ENCODE measurements at places on chromosomes 4 and X.

GRCh38 chr4:119070301-119070700, 65.3 kb upstream of the MYOZ2 start:
- no peak for DNase-seq

GRCh38 chr4:177064729-177065394, 244.8 kb upstream of the NEIL3 start:
- no peak for DNase-seq

- no peak for DNase-seq
Measured at GRCh38 chr4:142386856-142387255, 459.2 kb downstream of the INPP4B start.

DNA sequence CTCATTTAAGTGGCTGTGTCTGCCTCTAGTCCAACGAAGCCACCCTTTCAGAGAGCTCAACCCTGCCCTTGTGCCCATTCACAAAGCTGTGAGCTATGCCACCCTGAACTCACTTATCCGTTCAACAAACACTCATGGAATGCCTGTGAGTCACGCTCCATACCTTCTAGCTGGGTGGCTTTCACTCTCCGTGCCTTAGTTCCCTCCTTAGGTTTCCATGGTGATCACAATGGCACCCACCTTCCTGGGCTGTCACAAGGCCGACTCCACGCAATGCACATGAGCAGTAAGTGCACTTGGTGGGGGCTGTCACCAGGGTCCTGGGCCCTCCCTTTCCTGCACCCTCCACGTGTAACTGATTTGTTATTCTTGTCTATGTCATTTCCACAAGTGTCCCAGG, 37.2 kb upstream of the PPP2R2C start:
- DNase-seq = no peak

- DNase-seq = no peak
Measured at GRCh38 chr4:118729287-118730286, 44.4 kb downstream of the METTL14 start.

DNA sequence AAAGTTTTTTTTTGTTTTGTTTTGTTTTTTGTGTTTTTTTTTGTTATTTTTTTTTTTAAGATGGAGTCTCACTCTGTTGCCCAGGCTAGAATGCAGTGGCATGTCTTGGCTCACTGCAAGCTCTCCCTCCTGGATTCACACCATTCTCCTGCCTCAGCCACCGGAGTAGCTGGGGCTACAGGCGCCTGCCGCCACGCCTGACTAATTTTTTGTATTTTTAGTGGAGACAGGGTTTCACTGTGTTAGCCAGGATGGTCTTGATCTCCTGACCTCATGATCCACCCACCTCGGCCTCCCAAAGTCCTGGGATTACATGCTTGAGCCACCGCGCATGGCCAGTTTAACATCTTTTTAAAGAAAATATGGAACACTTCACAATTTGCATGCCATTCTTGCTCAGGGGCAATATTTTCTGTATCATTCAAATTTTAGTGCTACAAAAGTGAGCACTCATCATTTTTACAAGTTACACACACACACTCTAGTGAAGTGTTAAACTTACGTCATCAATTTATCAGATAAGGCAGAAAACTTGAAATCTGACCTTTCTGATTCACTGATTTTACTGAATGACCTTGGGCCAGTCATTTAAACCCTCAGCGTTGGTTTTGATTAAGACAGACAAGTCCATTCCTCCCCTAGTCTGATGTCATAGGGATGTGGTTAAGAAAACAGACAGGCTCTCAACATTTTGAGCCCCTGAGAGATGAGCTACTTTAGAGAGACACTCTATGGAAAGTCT, 61.2 kb downstream of the TRIM2 start:
- no peak for DNase-seq

DNA sequence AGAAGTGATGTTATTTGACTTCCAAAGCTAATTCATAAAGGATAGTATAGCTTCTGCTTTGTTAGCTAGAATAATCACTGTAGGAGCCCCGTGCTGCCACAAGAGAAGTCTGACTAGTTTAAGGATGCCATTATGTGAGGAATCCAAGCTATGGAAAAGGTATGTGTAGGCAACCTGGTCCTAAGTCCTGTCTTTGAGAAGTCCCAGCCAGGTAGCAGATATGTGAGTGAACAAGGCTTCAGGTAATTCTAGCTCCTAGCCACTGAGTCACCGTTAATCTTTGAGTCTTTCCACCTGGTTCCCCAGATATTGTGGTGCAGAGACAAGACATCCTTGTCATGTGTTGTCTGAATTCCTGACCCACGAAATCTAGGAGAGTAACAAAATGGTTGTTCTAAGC, 55.5 kb downstream of the BMP3 start:
- no peak for DNase-seq

DNA sequence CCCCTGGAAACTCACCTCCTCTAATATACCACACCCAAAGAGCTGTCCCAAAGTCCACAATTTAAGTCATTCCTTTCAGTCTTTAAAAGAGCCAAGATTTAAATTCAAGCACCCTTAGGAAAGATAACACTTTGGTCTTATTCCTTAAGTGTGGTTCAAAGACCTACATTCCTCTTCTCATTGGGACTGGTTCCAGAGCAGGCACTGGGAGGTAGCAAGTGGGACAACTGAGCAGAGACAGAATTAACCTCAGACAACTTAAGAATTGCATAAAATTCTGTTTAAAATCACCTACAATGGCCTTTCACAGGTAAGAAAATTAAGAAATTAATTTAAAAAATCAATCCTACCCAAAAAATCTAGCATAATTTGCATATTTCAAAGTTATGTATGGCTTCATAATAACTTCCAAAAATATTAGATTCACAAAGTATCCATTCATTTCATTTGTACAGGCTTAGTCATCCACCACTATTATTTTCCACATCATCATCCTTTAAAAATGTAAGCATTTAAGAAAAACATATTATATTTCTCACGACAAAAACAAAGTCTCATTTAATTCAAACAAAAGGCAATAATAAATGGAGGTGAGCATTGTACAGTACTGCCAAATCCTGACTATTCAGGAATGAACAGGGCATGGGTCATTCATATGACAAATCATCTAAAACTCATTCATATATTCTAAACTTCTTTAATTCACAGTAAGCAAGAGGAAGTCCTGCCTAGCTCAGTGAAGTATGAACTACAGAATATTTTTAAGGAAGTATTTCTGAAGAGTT, 13.6 kb downstream of the PRSS12 start:
- DNase-seq = no peak

- no peak for DNase-seq
Measured at GRCh38 chr4:173243917-173244658, 75.5 kb downstream of the GALNT7 start.

DNA sequence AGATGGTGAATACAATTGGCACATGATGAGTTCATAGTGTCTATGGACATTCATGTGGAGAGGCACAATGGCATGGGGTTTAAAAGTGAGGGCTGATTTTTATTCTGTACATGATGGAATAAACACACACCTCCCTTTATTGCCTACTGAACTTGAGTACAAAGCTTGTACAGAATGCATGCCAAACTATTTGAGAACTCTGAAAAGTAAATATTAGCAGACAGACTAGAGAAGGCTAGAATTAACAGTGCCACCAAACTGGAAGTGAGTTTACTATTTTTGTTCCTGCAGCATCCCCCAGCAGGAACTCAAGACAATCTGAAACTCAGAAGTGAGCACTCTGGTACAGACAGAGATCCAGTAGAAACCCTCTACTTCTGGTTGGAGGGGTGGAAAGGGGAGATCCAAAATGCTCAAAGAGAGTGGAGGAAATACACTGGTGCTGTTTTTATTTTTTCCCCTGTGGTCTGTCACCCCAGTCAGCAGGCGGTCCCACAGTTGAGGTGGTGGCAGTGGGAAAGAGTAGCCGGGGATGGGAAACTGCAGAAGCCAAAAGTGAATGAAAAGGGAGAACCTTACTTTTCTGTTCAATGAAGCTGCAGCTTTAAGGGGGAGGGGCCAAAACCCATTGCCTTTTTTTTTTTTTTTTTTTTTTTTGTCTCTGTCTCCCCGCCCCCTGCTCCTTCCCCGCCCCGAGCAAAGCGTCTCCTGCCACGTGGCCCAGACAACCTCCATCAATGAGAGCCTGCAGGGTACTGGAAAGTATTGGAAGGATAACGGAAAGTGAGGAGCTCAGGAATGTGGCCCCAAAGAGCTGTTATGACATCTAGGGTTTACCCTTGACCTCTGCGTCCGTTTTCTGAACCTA, 20.5 kb downstream of the AKAP4 start:
- DNase-seq = no peak

DNA sequence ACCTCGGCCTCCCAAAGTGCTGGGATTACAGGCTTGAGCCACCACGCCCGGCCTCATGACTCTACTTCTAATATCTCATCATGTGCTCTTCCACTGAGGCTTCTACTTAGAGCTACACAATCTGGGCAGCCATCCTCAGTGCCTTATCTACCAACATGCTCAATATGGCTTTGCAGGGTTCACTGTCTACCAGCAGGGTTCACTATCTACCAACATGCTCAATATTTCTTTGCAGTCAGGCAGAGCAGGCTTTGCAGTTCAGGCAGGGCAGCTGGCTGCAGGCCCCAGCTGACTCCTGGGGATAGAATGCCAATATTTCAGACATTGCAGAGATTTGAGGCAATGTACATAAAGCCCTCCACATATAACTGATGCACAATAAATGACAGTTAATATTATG, 47.5 kb downstream of the PKD2 start:
- no peak for DNase-seq

DNA sequence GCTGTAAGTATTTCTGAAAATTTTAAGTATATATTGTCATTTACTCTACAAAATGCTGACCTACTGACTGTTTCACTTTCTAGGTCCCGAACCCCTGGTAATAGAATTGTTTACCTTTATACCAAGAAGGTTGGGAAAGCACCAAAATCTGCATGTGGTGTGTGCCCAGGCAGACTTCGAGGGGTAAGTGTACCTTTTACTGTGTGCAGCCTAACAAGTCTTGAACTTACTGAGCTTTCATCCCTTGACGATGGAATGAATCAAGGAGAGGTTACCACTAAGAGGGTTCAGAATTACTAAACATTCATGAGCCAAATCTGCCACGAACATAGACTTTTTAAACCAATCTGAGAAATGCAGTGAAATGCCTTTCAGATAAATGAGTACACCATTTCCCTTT, 1.6 kb downstream of the RPL34 start:
- peak; percentile 31 for DNase-seq

GRCh38 chr4:16267639-16268038, 41.4 kb upstream of the TAPT1 start:
- DNase-seq = no peak

GRCh38 chr4:169418846-169419245, 148.1 kb upstream of the SH3RF1 start:
- DNase-seq = no peak

GRCh38 chr4:94525993-94526728, 74.4 kb downstream of the PDLIM5 start:
- no peak for DNase-seq

GRCh38 chr4:76950956-76951671, 1.6 kb downstream of the SEPTIN11 start:
- DNase-seq = peak; percentile 28

DNA sequence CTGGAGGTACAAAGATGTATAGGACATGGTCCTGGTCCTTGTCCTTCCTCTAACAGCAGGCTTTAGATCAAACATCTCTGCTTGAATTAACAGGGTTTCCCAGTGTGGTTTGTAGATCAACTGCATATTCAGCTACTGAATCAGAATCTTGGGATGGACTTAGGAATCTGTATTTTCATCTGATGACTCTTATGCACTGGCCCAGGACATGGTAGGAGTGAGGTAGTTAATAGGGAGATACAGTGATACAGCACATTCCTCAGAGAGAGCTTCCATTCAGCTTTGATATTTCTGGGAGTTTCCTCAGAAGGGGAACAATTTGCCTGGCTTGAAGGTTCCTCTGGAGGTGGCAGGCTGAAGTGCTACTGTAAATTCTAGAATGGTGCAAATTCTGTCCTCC, 203.1 kb downstream of the LARP7 start:
- no peak for DNase-seq

DNA sequence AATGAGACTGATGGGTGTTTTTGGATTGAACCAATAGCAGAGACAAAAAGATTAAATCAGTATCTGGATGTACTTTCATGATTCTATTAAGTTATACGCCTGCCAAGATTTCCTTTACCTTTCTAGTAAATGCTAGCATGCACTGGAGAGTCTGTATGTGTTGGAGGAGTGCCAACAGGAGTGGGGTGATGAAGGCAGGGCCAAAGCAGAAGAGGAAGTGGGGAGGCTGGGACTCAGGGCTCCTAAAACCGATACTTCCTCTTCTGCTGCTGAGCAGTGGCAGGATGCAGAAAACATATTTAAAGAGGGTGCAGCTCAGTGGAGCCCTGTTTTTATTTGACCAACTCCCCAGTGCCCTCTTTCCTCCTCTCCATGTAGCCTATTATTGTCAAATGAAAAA, 5.6 kb downstream of the CYSLTR1 start:
- peak; percentile 47 for DNase-seq

DNA sequence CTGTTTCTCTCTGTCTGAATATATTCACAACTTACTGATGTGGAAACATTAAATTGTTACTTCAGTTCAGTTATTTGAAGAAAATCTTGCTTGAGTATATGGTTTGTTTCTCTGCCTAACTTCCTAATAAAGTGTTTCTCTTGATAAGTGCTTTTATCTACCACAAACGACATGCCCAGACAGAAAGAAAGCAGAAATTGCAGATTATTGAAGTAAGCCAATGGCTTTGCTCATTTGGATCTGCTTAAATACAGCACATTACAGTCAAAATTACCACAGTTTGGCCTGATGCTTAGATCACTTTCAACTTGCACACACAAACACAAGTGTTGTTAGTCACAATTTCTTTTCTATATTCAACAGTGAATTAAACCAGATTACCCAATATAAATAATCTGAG, 68.0 kb downstream of the ATOH1 start:
- DNase-seq = no peak

DNA sequence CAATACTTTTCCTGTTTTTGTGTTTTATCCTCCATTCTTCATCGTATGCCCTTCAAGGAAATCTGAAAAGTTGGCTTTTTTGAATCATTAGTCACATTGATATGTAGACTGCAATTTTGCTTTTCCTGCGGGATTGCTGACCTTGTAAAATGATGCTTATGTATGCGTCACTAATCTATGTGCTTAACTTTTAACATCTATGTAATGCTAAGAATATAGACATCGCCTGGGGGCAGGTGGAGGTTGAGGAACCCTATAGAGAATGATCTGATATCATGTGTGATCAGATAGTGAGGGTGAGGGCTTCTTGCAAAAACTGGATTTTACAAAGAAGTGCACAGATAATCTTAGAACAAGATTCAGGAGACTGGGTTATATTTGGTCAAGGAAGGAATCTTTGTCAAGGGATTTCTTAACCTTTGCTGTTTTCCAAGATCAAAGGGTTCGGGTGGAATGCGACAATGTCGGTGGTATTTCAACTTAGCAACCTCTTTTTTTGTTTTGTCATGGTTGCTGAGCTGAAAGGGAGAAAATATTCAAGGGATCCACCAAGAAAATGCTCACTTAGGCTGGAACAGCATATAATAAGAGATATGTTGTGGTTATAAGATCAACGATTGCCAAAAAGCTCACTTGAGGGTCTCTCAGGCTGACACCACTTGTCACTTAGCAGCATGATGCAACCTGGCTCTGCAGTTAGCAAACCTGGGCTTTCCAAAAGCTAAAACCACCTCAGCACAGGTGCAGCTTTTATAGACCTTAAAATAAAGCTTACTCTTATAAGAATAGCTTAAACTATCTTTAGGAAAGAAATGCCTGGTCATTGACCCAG, 70.6 kb upstream of the PUDP start:
- no peak for DNase-seq

- DNase-seq = no peak
Measured at GRCh38 chr4:155604718-155605626, 61.7 kb upstream of the GUCY1A1 start.

- DNase-seq = no peak
Measured at GRCh38 chrX:110394651-110395050, 36.0 kb downstream of the RTL9 start.

- DNase-seq = peak; percentile 59
Measured at GRCh38 chrX:119015407-119016237, 41.2 kb downstream of the LONRF3 start.
